H1 (cell line): ENCODE measurements at places on chromosomes 16 and 17.

GRCh38 chr16:67893743-67894399 lies 817 bp downstream of the PSKH1 start:
- no peak for DNase-seq

GRCh38 chr16:897701-898100 lies 73.1 kb downstream of the LMF1 start:
- DNase-seq, result no peak

DNA sequence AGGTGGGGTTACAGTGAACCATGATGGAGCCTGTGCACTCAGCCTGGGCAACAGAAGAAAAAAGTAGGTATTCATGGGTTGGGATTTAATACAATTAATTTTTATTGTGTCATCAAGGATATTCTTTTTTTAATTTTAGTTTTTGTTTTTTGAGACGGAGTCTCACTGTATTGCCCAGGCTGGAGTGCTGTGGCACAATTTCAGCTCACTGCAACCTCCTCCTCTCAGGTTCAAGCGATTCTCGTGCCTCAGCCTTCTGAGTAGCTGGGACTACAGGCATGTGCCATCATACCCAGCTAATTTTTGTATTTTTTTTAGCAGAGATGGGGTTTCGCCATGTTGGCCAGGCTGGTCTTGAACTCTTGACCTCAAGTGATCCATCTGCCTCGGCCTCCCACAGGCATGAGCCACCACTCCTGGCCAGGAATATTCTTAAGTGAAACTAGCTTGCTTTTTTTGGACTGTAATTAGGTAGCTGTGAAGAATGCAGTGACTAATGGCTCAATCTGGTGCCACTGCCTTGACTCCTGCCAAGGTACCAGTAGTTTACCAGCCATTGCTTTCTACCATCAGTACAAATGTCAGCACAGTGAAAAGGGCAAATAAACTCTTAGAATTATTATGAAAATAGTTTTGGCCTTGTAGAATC lies 4.8 kb downstream of the PPM1D start:
- DNase-seq, result no peak

- DNase-seq, result no peak
Measured at GRCh38 chr17:49595328-49595727, 19.7 kb downstream of the NXPH3 start.

DNA sequence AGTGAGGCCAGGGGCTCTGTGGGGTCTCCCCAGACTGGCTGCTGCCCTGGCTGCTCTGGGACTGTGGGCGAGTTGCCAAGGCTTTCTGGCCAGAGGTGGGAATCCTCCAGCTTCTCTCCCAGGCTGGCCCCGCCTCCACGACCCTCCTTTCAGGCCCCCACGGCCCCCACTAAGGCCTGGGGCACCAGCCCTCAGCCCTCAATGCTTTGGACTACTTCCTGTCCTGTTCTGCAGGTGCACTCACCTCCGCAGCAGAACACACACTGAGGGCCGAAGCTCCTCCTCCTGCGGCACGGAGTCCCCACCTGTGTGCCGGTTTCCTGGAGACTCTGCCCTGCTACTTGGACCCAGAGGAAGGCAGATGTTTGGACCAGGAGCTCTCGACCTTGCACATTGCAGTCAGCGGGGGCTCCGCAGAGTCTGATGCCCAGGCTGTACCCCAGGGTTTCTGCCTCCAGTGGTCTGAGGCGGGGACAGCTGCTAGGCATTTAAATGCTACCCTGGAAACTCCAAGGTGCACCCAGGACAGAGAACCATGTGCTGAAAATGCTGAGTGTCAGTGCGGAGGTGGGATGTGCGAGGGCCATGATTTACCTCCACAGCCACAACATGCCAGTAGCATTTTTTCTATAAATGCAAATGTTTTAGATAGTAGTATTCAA lies 223.8 kb downstream of the IRF8 start:
- DNase-seq, result no peak

GRCh38 chr17:4796552-4796920 lies 572 bp downstream of the PSMB6 start:
- DNase-seq, result peak; percentile 63

DNA sequence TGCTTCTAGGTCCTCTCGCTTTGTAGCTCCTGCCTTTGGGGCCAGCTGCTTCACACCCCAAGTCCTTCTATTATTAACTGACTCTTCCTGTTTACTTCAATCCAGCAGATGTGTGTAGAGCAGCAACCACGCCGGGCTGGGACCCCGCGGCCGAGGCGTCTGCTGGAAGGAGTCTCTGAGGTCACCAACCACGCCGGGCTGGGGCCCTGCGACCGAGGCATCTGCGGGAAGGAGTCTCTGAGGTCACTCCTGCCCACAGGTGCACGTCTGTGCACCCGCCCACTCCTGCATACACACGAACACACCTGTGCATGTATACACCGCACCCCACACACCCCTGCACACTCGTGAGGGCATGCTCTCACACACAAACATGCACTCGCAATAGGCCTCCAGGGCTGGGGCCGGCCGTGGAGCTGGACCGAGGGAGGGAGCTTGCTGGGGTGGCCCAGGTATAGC lies 7.8 kb upstream of the TEX19 start:
- no peak for DNase-seq
